ENCODE measurements at places on chromosomes 3 and 15.
A peak's percentile ranks its signal among the peaks of the same experiment; 100 is the strongest.

- no peak for DNase-seq
These were observed 27.6 kb downstream of the ANP32A start for GRCh38 chr15:68792901-68793766.

- no peak for DNase-seq
These were observed 249.1 kb downstream of the CTNNB1 start for GRCh38 chr3:41448396-41448795.

- DNase-seq = no peak
These were observed 76.5 kb downstream of the STAC start for GRCh38 chr3:36456784-36457183.

DNA sequence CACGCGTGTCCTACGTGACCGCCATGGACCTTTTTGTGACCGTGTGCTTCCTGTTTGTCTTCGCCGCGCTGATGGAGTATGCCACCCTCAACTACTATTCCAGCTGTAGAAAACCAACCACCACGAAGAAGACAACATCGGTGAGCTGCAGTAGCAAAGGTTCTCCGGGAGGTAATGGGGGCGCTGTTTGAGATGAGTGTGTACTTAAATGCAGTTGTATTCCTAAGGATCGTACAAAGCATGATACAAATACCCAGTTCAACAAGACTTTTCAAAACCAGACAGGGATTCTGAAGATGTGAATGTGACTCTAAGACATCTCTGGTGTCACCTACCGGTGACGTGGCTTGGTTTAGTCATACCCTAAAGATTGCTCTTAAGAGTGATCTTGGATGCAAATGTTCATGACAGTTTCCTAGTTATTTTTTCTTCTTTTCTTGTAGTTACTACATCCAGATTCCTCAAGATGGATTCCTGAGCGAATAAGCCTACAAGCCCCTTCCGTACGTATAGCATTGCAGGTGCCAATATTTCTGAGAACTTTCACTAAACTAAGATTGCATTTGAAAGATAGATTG lies 556.6 kb downstream of the GABRG3 start:
- DNase-seq = no peak

GRCh38 chr3:27577504-27577903 lies 93.3 kb upstream of the SLC4A7 start:
- no peak for DNase-seq

GRCh38 chr15:45729141-45729540 lies 94.3 kb downstream of the SQOR start:
- DNase-seq = no peak

DNA sequence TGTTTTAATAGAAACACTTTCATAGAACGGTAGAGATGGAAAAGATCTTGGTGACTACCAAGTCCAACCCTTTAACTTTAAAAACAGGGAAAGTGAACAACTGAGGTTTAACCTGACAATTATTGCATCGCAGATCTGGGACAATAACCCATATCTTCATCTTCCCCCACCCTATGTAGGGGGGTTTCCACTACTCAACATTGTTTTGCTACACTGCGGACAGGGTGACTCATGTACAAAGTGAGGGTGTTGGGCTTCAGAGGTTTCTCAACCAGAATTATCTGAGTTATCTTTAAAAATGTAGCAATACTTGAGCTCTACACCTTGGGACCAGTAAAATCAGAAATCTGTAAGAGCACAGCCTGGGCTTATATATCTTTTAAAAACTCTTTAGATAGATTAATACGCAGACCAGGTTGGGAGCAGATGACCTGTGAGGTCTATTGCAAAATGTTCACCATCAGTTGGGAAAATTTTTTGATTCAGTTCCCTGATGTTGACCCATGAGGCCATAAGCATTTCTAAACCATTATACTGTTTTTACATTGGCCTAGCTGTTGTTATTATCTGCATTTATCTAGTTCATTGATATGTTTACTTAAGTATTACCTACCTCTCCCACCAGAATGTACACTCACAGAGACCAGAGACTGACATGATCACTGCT lies 103.6 kb upstream of the ICE2 start:
- no peak for DNase-seq

GRCh38 chr3:194685718-194686413 lies at the start of gene FAM43A:
Gene FAM43A, plus strand, starts transcription at chr3:194685883. Its CDS starts 944 bp downstream, at chr3:194686827.
- peak; percentile 97 for DNase-seq

DNA sequence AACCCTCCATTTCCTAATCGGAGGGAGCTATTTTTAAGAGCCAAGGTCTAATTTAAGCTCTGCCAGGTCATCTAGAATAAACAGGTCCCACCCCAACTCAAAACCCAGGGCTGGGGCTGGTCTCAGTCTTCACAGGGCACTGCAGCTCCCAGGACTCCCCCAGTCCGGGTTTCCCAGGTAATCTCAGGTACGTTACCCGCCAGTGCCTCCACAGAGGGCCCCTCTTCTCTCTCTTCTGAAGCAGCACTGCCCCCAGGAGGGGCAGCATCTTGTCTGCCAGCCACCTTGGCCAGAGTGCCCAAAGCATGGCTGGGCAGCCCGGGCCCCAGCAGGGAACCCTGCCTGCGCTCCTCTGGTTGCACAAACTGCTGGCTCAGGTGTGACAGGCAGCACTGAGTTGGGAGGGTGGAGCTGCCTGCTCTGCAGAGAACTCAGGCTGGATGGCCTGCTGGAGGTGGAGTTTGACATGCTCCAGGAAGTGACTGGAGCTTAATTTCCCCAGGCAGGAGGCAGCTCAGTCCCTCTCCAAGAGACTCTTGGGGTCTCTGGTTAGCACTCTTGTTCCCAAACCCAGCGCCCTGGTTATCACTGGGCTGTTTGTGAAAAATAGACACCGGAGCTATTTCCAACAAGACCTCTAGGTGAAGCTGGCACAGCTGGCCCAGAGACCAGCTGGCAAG lies at the start of gene PLA2G4F:
PLA2G4F (minus strand) TSS at position 394 of the 680 bp plus-strand sequence; CDS start at position 307, 87 bp downstream.
- no peak for DNase-seq

DNA sequence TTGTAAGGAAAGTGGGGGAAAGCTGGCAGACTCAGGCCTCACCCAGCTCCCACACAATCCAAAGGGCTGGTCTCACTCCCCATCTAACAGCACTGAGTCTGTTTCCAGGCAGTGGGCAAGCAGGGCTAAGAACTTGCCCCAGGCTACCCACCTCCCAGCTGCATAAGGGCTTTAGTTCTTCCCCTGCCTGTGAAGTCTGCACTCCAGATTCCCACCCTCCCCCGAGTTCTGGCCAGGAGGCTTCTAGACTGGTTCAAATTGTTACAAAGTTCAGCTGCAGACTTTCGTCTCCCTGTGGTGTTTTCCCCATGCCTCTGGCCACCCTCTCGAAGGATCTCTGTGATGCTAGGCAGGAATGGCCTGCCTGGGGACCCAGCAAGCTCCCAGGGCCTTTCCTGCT lies 11.2 kb downstream of the EHHADH start:
- no peak for DNase-seq

DNA sequence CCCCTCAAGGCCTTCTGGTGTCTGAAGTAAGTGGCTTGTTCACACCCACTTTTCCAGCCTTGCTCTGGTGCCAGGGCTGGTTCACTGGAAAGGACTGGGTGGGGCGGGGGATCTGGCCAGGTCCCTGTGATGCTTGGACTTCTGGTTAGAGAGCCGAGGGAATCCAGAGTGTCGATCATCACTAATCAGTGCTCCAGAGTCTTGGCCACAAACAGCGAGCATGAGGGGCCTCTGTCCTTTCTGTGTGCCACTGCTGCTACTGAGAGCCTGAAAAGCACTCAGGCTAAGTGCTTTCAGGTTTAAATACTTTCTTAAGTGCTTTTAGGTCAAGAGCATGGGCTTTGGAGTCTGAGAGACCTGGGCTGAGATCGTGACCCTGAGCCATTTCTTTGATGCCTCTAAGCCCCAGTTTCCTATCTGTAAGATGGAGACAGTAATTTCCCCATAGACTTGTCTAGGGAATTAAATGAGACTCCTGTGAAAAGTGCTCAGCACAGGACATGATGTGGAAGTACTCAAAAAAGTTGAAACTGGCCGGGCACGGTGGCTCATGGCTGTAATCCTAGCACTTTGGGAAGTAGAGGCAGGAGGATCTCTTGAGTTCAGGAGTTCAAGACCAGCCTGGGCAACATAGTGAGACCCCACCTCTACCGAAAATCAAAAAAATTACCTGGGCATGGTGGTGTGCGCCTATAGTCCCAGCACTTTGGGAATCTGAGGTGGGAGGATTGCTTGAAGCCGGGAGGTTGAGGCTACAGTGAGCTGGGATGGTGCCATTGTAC lies 53.8 kb upstream of the SEC22A start:
- DNase-seq = no peak

DNA sequence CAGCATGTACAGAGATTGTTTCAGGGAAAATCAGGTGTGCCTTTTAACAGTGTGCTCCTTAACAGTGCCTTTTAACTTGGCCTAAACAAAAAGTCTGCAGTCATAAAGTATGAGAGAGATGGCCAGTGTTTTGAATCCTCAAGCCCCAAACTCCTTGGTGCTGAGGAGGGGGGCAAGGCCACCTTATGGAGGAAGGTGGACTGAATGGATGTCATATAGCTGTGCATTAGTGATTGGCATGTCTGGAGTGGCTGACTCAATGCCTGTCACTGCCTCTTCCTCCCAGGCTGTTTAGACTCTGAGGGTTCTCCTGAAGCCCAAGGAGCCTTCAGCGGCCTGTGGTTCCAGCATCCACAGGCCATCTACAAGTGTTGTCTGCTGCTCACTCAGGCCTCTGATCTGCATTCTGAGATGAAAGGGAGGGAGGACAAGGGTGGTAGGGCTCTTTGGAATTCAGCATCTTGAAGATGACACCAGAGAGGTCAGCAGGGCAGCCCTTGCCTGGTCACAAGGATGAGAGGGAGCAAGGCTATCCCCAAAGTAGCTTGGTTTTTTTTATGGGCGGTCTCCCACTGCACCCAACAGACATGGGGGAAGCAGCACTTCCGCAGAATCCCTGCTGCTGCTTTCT lies 1.5 kb downstream of the FOXL2NB start:
- DNase-seq = no peak

DNA sequence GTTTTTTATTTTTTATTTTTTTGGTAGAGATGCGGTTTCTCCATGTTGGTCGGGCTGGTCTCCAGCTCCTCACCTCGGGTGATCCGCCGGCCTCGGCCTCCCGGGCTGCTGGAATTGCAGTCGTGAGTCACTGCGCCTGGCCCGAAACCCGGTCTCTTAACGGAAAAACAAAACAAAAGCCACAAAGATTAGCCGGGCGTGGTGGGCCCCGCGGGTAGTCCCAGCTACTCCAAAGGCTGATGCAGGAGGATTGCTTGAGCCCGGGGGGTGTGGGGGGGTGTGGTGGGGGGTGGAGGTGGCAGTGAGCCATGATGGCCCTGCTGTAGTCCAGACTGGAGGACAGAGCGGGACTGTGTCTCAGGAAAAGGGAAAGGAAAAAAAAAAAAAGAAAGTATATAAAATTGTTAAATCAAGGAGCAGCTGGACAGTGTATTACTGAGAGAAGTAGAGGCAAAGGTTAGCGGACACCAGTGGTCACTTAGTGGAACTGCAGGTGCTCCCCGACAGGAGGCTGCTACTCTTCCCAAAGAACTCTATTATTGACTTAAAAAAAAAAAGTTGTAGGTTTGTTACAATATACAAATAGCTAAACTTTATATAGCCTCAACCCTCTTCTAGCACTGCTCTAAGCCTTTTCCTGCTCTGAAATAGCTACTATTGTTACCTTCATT lies 30.3 kb upstream of the TUBGCP5 start:
- no peak for DNase-seq

DNA sequence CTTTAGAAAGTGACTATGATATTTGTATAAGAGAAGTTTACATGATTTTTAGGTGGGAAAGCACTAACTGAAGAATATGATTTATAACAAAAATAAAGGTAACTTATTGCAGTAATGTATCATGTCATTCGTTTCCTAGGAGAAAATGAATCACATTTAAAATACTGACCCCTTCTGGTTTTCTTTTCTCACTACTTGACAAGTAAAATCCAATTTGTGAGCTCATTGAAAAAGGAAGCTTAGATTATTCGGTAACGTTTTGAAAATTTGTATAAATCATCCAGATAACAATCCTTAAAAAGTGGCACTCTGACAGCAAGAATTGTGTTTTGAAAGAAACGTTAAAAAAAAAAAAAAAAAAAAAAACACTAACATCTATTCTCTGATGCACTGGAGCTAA lies 39.0 kb downstream of the NSUN3 start:
- no peak for DNase-seq

- no peak for DNase-seq
These were observed 29.4 kb downstream of the FHIT start for GRCh38 chr3:61221759-61222362.

- no peak for DNase-seq
These were observed 29.8 kb upstream of the PRR23E start for GRCh38 chr3:127162947-127163645.

- DNase-seq = no peak
These were observed 18.0 kb downstream of the SPICE1 start for GRCh38 chr3:113496924-113497323.

GRCh38 chr3:8282541-8283165 lies 219.0 kb upstream of the LMCD1 start:
- no peak for DNase-seq

DNA sequence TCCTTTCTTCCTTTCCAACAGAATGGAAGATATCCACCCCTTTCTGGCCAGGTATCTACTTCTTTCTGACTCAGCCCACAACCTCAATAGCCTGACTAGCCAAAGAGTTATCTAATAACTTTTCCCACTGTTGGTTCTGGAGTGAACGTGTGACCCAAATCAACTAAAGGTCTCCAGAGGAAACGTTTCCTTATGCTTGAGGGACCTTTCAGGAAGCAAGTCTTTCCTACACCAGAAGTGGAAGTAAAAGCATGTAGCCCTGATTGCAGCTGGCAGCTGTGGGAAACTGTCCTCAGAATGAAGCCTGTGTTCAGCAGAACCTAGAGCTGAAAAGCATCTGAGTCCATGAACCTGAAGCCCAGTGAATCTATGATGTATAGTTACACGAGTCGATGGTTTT lies 34.7 kb upstream of the PHLDB2 start:
- no peak for DNase-seq

- no peak for DNase-seq
These were observed 2.3 kb upstream of the FYCO1 start for GRCh38 chr3:45997942-45998341.

DNA sequence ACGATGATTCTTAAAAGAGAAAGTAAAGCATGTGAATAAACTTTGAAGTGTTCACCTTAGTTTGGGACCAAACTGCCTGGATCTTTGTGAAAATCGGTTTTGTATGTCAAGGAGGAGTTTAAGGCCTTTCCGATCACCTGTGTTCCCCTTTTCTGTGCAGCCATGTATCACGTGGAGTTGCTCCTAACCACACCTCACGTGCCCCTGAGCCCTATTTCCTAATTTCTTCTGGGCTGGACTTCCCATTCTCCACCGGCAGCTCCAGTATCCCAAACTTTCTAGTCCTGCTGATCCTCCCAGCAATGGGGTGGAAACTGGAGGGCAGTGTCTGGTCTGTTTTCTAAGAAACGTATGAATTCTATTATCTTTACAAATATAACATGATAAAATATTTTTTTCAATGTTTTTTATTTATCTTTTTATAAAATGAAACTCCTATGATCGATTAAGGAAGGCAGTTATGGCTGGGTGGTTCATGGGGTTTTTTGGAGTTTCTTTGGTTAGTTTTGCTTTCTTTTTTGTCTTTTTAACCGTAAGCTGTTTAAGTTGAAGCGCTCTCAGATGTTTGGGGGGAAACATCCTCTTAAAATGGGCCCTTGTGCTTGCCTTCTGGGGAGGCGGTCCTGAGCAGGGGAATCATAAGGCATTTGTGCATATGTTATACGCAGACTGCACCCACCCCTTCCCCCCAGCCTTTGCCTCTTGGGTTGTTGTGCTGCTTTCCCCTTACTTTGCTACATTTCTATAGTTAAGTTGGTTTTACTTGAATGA lies 43.6 kb upstream of the WWTR1 start:
- DNase-seq = no peak
